ENCODE measurements at places on chromosomes 12 and 14.
A peak's percentile ranks its signal among the peaks of the same experiment; 100 is the strongest.

DNA sequence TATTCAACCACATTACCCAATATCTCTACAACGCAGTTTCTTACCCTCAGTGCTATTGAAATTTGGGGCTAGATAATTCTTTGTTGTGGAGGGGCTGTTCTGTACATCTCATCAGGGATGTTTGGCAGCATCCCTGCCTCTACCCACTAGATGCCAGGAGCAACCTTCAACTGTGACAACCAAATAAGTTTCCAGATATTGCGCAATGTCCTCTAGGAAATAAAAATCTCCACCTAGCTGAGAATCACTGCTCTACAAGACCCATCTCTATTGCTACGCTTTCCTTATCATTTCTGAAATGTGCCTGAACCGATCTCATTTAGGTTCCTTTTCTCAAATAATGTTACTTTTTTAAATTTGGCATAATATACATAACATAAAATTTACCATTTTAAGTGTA is 155.2 kb upstream of the G2E3 start:
- DNase-seq = no peak

GRCh38 chr14:52590318-52590717 is 37.7 kb downstream of the GPR137C start:
- DNase-seq = no peak

DNA sequence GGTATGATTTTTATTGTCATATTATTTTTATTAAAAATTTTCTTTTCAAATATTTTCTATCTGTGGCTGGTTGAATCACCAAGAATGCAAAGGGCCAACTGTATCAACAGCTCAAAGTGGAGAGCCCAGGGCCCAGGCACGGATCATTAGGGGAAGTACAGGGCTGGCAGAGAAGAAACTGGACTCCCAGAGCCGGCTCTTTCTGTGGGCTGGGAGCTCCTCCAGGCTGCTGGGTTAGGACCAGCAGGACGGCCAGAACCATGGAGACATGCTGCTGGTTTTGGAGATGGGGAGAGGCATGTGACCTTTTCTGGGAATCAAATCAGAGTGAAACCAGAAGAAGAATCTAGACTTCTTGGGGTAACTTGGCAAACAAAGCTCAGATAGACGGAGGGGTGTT is 220.5 kb downstream of the CACNA1C start:
- DNase-seq = no peak

- no peak for DNase-seq
These were observed 8.5 kb downstream of the SLC2A3 start for GRCh38 chr12:7927470-7927869.

GRCh38 chr14:100307766-100308426 is 1.7 kb upstream of the SLC25A29 start:
- no peak for DNase-seq

DNA sequence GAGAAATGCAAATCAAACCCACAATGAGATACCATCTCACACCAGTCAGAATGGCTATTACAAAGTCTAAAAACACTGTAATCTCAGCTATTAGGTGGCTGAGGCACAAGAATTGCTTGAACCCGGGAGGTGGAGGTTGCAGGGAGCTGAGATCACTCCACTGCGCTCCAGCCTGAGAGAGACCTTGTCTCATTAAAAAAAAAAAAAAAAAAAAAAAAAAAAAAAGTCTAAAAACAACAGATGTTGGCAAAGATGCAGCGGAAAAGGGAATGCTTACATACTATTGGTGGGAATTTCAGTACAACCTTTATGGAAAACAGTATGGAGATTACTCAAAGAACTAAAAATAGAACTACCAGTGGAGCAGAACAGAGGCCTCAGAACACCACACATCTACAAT is 19.0 kb upstream of the ATF7 start:
- no peak for DNase-seq

- DNase-seq = no peak
These were observed 34.9 kb downstream of the SH2B3 start for GRCh38 chr12:111440631-111441030.

DNA sequence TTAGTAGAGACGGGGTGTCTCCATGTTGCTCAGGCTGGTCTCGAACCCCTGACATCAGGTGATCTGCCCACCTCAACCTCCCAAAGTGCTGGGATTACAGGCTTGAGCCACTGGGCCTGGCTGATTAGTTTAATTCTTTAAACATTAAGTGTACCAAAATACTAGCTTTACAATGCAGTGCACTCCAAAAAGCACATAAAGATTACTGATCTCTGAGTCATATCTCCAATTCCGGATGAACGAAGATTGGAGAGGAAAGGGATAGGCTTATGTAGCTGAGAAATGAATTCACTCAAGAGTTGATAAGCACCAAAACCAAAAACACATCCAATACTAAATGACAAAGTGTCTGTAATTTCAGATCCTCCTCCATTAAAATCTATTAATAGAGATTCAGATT is 15.1 kb downstream of the NAV3 start:
- no peak for DNase-seq

GRCh38 chr12:124352839-124353238 is 57.9 kb downstream of the RFLNA start:
- DNase-seq = peak; percentile 64

- no peak for DNase-seq
These were observed 27.5 kb upstream of the GSG1 start for GRCh38 chr12:13130981-13131380.

GRCh38 chr14:85291731-85292130 is 238.2 kb upstream of the FLRT2 start:
- DNase-seq = no peak

DNA sequence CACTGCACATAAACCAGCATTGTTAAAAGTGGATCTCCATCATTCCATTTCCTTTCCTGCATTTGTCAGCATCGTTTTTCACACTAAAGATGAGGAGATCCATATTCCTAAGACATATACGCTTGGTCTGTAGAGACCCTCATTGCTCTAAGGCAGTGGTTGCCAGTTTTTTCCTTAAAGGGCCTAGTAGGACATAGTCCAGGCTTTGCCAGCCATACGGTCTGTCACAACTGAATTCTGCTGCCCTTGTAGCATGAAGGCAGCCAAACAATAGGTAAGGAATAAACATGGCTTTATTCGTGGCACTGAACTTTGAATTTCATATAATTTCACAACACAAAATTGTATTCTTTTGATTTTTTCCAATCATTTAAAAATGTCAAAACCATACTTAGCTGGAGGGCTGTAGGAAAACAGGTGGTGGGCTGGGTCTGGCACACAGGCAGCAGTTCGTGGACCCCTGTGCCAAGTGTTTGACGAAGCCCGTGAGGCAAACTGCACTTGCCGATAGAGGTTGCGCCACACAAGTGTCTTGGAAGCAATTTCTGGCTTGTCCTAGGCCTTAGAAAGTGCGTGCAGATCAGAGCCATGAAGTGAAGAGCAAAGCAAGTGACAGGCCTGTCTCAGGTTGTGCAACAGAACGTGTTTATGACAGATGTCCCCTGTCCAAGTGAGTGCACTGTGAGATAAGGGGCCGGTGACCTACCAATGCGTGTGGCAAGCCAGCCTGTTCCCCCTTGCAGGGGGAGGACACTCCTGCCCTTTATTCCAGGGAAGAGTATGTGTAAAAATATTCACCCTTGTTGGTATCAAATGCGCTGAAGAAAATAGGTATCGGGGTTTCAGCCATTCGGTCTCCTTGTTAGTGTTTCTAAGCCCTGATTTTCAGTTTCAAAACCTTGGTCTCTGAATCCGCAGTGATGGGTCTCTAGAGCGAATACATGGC is 916 bp upstream of the CHPT1 start:
- peak; percentile 75 for DNase-seq

DNA sequence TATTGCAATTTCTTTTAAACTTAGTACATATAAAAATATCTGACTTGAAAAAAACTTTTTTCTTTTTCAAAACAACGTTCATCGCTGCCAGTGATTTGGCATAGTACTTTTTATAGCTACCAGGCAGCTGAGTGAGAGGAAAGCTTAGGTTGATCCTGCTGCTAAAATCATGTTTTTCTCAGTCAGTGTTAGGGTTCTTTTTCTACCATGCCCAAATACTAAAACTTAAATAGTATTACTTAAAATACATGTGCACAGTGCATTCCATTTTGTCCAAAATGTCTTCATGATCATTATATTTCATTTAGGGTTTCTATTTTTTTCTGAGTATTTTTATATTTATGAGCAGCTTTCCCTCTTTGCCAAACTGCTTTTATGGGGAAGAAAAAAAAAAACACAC is 123.8 kb downstream of the PDZRN4 start:
- no peak for DNase-seq

DNA sequence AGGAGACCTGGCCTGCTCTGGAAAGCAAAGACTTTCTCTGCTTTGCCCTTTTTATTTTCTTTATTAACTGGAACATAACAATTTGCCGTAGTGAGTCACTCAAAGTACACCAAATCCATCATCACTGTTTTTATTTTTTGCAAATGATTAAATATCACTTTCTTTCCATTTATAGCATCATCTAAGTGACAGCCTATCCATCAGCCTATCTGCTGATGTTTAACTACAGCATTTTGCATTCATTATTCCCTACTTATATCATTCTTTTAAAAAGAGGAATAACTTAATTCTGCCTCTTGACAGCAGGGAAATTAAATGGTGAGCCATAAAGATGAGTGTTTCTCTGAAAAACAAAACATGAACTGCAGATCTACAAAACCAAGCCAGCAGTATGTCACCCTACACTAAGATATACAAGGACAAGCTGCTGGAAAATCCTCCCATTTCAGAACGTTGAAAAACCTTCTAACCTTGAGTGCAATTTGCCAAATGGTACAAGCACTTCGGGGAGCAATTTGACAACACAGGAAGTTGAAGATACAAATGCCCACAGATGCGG is 821.3 kb upstream of the TMEM132C start:
- DNase-seq = no peak

GRCh38 chr12:110001596-110001995 is 2.4 kb downstream of the ANKRD13A start:
- DNase-seq = no peak

DNA sequence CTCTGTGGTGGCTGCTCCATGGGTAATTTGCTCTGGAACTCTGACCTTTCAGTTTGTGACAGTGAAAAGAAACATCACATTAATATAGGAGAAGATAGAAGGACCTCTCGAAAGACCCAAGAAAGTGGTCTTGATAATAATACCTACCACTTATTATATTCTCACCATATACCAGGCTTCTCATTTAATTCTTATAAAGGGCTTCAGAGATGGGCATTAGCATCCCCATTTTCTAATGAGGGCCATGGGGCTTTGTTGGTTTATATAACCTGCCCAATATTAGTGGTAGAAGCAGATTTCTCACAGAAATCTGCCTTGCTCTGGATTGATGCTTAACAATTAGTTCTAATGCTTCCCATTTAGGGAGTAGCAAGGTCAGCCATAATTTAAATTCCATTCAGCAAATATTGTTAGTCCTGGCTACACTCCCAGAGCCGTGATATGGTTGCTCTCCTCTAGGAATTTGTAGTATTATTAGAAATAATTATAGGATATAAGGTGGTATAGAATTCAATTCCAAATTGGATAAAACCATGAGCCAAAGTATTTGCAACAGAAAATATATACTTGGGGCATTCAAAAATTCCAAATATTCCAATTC is 7.4 kb upstream of the AMIGO2 start:
- peak; percentile 57 for DNase-seq

DNA sequence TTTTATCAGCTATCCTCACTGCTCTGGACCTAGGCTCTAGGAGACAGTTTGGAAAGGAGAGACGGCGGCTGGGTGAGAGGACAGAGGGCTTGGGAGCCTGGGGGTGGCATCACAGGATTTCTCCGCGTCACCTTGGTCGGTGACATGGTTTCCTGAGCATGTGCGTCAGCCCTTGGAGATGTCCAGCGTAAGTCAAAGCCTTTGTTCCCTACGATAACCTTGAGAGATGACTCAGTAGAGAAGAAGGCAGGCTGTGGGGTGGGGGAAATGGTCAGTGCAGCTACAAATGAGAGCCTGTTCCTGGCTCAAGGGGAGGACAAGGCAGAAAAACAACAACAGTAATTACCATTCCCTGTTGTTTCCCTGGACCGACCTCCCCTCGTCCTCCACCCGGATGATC is 90.2 kb upstream of the TBX3 start:
- no peak for DNase-seq

GRCh38 chr14:65927931-65928356 is 515.4 kb downstream of the FUT8 start:
- DNase-seq = peak; percentile 64

- DNase-seq = no peak
These were observed 7.6 kb downstream of the SLC7A8 start for GRCh38 chr14:23175823-23176222.

GRCh38 chr14:23570806-23571483 is 3.4 kb upstream of the AP1G2 start:
- DNase-seq = no peak

- DNase-seq = no peak
These were observed 38.0 kb upstream of the DHRS4 start for GRCh38 chr14:23915559-23915958.

DNA sequence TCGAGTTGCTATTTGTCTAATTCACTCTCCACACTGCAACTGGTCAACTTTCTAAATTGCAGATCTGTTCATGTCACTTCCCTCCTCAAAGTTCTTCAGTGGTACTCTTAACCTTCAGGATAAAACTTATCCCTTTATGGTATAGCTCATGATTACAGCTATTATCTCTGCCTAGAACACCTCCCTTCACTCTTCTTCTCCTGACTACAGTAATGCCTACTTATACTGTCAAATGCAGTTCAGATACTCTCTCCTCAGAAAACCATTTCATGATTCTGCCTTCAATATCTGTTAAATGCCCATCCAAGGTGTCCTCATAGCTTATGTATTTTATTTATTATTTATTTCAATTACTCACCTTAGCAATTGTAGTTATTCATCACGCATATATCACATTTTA is 85.5 kb downstream of the FAR2 start:
- DNase-seq = no peak

GRCh38 chr14:81408595-81408994 is 8.5 kb upstream of the STON2 start:
- no peak for DNase-seq

GRCh38 chr14:100488057-100488456 is 99.2 kb downstream of the BEGAIN start:
- DNase-seq = peak; percentile 56

DNA sequence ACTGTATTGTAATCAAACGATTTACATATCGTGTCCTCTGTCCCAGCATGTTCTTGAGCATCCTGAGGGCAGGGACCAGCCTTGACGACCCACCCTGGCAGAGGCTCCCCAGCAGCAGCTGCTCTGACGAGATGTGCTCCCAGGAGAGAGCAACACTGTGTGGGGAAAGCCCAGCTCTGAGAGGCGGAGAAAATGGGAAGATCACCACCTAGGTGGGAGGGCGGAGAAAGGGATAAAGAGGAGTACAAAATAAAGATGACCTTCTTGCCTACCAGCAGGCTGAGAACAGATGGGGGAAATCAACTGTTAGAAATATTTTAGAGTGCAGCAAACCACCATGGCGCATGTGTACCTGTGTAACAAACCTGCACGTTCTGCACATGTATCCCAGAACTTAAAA is 71.5 kb upstream of the CAPRIN2 start:
- DNase-seq = no peak

DNA sequence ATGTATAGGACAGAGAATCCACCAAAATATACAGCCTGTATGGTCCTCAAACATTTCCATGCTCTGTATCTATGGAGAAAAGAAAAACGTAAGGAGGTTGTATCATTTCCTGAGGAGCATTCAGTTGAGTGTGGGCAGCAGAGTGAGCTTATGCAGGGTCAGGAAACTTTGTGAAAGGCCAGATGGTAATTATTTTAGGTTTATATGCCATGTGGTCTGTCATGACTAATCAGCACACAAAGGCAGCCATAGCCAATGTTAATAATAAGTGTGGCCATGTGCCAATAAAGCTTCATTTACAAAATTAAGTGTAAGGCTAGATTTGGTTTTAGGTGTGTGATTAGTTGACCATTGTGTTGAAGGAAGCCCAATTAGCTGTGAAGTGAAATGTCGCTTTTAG is 33.2 kb upstream of the A2M start:
- no peak for DNase-seq

GRCh38 chr12:20000229-20000849 is 368.0 kb upstream of the PDE3A start:
- peak; percentile 51 for DNase-seq

Data from NCI-H510A treated with DMSO at 0.1 percent for 48 hours (cell line).